NCI-H446 treated with DMSO at 0.1 percent for 48 hours (cell line): ENCODE measurements at places on chromosomes 6 and 20.

GRCh38 chr20:37334450-37334849 lies 11.5 kb upstream of the SRC start:
- DNase-seq, result no peak

DNA sequence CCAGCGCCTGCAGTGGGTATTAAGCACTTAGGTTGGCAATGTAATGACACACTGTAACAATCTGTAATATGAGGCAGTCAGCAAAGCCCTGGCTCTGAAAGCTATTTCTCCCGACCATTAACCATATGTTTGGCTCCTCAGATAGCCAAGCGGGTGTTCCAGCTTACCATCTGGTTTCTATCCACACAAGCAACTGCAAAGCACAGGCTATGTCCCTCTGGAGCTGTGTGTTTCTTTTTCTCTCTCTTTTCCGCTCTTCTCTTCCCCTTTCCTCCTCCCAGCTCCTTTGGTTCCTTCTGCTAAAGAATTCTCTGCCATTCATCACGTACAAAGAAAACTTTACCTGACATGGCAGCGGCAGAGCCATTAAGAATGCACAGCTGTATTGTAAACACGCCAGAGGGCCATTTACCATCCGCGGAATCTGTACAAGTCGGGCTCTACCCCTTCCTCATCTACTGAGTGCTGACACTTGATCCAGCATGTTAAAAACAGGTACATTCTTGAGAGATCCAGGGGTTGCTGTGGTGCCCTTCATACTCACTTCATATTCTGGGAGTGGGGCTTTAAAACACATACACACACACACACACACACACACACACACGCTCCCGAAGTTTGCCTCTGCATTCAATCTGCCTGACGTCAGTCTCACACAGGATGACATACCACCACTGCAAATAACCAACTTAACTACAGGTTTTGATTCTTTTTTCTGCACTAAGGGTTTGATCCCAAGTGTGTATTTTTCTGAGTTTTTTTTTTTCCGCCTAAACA lies 77.2 kb downstream of the BACH2 start:
- DNase-seq, result peak; percentile 98

DNA sequence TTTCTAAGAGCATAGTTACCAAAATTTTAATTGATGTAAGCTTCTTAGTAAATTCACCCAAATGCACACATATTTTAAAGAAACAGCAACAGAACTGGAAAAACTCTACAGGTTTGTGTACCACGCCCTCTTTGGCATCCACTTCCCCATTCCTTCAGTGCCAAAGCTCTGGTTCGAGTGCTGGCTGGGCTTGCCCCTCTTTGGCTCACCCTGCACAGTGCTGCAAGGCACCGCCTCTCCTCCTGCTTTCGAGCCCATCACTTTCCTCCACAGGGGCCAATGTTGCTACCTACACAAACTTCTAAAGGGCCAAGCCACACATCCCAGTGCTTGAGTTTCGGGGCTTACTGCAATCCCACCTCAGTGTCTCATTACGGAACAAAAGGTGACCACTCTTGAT lies 9.6 kb downstream of the LRP11 start:
- DNase-seq, result no peak

DNA sequence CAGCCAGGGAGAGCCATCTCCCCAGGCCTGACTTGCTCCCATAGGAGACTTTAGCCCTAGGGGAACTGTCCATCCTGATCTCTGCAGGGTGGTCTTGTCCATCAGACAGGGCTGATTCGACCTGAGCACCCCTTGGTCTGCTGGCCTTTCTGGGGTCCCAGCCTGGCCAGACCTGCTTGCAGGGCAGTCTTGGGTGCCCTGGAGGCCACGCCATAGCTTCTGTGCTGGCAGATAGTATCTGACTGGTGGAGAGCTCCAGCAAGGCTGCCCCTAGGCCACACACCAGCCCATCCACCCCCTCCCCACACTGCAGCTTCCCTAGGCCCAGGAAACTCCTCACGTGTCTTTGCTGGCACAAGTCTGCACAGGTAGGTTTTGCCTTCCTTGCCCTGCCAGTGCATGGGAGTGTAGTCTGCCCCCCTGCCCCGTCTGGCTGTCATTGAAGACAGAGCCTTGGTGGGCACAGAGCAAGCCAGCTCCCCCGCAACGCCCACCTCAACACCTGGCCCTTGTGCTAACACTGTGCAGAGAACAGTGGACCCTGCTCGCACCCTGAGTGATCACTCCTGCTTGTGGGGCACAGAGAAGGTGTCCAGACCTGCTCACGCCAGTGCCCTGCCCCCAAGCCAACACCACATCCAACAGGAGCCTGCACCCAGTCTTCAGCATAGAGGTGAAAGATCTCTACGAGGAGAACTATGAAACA lies 32.4 kb downstream of the CCN2 start:
- DNase-seq, result no peak

- DNase-seq, result no peak
Measured at GRCh38 chr20:25259358-25259757, 11.5 kb downstream of the PYGB start.

- no peak for DNase-seq
Measured at GRCh38 chr20:50442512-50442911, 67.7 kb upstream of the PTPN1 start.

GRCh38 chr6:7909323-7910276 lies 988 bp downstream of the TXNDC5 start:
- no peak for DNase-seq

- no peak for DNase-seq
Measured at GRCh38 chr6:16437095-16437494, 198.7 kb downstream of the GMPR start.

DNA sequence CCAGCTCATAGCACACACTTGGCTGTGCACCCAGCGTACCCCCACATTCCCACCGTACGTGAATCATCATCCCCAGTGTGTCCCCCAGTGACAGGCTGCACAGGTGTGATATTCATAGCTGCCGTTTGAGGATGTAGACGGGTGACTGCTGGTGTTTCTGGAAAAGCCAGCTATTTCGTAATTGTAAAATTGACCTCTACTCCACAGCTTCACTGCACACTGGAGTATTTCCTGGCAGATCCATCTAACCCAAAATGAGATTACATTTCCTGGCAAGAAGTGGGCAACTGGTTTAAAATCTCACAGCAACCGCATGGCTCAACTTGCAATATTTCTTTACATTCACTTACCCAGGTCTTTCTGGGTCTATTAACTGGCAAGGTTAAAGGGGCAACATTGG lies 30.3 kb downstream of the CD83 start:
- peak; percentile 44 for DNase-seq

- no peak for DNase-seq
Measured at GRCh38 chr6:154994836-154995253, 270 bp upstream of the TIAM2 start.

- DNase-seq, result no peak
Measured at GRCh38 chr20:61896058-61896961, 169.4 kb downstream of the TAF4 start.

DNA sequence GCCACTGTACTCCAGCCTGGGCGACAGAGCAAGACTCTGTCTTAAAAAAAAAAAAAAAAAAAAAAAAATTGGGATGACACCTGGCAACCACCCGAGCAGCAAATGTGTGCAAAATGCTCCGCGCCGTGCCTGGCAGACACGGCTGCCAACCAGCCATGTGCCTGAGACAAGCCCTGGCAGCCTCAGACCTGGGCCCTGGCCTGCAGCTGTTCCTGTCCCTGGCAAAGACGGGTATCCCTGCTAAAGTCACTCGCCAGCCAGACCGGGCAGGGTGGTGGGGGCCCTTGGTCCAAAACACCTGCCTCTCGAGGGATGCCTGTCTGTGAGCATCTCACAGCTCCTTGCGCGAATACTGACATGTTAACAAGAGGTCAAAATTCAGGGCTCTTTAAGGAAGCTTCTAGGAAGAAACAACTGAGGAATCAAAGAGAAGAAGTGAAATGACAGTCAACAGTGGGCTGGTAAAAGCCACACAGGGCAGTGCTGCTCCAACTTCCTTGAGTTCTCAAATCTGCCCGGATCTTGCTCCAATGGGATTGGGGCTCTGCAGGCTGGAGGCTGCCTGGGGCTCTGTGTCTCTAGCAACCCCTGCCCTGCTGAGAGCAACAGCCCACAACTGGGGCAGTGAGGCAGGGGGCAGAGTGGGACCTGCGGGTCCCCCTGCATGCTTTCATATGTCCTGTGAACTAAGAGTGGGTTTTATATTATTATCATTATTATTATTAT lies 53.4 kb downstream of the SYTL3 start:
- peak; percentile 78 for DNase-seq

DNA sequence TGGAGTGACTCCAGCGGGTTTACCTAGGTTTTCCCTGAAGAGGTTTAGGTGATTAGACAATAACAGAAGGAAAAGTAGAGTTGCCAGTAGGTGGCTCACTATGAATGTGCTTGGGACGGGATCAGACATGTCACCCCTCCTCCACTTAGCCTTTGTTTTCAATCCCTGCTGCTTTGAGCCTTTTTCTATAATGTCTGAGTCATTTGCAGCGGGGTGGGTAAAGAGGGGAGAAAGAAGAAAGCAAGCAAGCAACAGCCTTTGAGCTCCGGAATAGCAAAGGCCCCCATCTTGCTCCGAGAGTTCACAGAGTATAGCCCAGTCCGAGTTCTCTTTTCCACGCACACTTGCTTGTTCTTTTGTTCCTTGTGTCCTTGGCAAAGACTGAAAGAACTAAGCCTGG lies 129.1 kb downstream of the PACRG start:
- DNase-seq, result peak; percentile 4

- DNase-seq, result no peak
Measured at GRCh38 chr6:45476341-45476740, 98.6 kb upstream of the SUPT3H start.

GRCh38 chr6:14975471-14975817 lies 270.4 kb upstream of the JARID2 start:
- peak; percentile 12 for DNase-seq
